Hematopoietic multipotent progenitor cell treated with erythropoietin and hydrocortisone succinate and interleukin-3 and kit ligand, for 4 days (in vitro differentiated cells): ENCODE measurements at places on chromosomes 1 and 21.

DNA sequence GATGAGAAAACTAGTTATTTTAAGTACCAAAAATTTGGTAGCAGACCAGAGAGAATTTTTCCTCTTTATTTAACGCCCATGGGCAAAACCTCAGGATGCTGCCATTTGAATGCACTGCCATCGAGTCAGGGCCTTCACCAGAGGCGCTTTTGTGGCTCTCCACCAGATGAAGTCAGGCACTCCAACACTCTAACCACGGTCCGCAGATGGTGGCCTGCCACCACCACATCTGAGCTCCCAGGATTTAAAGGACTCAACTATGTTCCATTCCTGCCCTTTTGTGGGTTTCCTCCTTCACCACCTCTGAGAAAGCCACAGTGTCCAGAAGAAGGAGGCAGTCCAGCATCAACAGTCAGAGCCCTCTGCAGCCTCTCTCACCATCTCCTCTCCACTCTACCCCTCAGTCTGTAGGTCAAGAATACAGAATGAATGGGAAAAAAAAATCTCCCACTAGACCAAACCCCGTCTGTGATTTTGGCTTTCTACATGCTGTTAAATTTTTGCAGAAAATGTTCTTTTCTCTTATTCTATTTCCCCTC lies 647.4 kb downstream of the USP25 start:
- DNase-seq, result no peak

DNA sequence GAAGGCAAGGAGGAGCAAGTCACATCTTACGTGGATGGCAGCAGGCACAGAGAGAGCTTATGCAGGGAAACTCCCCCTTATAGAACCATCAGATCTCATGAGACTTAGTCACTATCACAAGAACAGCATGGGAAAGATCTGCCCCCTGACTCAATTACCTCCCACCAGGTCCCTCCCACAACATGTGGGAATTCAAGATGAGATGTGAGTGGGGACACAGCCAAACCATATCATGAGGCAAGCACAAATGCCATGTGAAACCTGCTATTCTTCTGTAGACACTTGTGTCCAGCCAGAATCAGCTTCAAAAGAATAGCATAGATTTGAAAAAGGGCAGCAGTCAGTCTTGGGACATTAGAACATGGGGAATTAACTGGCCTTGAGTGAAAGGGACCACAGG lies 32.2 kb upstream of the UBE2U start:
- DNase-seq, result no peak

GRCh38 chr1:107683683-107684082 lies 281.3 kb downstream of the VAV3 start:
- DNase-seq, result no peak

GRCh38 chr1:31371121-31371959 lies 1.5 kb downstream of the FABP3 start:
- no peak for DNase-seq

DNA sequence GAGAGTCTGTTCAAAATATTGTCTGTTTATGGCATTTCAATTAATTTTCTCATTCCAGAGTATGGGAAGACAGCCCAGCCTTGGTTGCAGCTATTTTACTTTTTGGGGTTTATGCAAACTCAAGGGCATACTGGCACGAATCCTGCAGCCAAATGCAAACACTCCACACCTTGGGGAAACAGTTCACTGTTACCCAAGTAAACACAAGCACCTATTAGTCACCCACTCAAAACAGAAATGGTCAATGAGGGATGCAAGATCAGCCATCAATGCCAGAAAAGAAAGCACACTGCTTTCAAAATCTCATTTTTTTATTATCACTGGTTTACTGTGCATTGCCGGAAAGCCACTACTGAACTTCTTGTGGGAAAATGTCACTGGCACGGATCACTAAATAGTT lies 170.6 kb downstream of the RUNX1 start:
- DNase-seq, result no peak

DNA sequence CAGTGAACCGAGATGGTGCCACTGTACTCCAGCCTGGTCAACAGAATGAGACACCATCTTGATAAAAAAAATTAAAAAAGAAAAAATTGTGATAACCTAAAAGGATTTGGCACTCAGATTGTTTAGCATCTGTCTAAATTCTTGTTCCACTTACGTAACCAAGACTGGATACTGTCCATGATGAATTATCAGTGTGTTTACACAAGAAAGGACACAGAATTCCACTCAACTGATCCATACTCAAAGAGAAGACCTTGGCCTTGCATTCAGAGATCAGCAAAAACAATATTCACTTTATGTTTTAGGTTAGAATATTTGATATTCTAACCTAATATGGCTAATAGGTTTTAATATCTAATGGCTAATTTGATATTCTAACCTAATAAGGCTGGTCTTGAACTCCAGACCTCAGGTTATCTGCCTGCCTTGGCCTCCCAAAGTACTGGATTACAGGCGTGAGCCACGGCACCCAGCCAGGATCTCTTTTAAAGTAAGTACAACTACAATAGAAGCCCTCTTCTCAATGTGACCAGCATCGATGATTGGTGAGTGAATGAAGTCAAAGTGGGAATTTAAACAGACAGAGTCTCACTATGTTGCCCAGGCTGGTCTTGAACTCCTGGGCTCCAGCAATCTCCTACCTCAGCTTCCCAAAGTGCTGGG lies 43.1 kb upstream of the COX20 start:
- no peak for DNase-seq

DNA sequence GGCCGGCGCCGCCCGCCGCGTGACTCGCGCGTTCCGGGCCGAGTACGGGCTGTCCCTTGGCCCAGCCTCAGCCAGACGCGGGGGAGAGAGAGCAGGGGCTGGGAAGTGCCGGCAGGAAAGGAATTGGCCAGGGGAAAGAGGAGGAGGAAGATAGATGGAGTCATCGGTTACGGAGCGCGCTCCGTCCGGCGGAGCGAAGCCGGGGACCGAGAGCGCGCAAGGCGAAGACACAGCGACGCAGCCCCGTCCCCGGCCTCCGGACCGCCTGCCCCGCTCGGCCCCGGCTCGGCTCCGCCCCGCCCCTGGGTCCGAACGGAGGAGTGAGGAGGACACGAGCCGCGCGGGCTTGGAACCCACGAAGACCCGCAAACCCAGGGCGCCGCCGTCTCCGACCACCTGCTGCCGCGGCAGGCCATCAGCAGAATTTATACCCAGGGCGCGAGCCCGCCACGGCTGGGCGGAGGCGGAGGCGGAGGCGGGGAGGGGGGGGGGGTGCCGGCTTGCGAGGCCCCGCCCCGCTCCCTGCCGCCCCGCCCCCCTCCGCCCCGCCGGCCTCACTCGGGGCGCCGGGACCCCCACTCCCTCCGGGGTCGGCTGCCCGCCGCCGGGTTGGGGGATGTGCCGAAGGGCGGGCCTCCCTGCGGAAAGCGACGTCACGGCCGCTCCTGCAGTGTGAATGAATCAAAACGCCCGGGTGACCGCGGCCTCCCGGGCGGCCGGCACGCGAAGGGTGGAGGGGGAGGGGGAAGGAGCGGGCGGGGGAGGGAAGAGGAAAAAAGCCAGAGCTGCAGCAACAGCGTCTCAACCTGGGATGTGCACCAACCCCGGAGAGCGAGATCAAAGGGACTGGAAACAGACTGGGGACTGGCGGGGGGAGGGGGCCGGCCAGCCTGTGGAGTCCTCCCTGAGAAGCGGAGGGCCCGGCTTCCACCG lies at the start of gene LHX4:
Gene LHX4, plus strand, starts transcription at position 782 of the 933 bp plus-strand sequence. CDS start 266 bp downstream, outside the sequence.
- peak; percentile 55 for DNase-seq

DNA sequence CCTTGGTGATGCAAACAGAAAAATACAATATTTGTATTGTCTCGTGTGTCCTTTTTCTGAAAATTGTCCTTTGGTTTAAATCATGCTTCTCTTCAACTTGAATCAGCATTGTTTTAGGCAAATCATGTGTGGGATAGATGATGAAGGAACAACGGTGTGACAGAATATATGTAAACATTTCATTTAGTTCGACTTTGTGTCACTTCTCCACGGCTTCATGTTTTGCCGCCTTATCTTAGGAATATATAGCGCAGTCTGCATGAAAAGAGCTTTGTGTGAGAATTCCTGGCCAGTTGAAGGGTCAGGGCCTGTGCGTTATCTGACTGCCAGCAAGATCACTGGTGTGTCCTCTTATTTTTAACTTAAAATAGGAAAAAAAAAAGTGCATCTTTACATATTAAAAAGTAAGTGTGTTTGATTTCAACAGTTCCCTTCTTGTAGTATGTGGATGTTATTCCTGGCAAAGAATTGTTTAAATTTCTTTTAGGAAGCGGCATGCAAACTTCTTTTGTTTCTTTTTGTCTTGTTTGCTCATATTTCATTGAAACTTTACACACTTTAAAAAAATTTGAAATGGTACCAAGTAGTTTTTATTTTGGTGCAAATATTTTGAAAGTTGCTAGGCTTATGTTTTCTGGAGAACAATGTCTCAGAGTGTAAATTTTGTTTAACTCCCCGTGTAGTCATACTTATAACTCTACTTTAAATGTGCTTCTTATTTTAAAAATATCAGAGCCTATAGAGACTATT lies 465.2 kb downstream of the USP25 start:
- peak; percentile 68 for DNase-seq

DNA sequence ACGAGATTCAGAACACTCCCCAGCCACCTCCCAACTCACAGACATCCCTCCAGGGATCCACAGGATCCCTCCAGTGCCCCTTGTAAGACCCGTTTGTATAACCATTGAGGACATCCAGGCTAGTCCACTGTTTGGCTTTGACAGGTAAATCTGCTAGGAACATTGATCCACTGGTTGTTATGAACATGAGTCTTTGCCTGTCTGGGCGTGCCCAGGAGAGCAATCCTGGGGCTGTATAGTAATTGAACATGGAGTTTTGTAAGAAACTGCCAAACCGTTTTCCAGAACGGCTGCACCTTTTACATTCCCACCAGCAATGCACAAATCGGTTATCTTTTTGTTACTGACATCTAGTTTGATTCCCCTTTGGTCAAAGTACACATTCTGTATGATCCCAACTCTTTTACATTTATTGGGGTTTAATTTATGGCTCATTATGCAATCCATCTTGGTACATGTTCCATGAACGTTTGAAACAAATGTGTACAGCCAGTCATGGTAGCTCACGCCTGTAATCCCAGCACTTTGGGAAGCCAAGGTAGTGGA lies 88.7 kb downstream of the WDR4 start:
- no peak for DNase-seq

DNA sequence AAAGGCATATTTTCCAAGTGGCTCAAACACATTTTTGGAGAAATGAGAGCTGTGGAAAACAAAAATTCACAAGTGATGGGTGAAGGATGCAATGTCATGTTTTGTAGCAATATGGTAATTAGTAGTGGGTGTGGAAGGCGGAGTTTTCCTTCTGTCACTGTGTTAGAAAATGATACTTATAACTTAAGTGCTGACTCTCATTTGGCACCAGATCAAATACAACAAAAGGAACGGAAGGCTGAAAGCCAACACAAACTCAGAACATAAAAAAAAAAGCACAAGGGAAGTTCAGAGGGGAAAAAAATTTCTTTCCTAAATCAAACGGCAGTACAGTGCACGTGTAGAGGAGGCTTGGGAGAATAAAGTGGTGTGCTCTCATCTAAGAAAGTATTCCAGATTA lies at the start of gene TNFSF18:
Gene TNFSF18, minus strand, starts transcription at position 77 of the 400 bp plus-strand sequence. Its CDS starts 45 bp downstream, at position 32.
- DNase-seq, result peak; percentile 34

DNA sequence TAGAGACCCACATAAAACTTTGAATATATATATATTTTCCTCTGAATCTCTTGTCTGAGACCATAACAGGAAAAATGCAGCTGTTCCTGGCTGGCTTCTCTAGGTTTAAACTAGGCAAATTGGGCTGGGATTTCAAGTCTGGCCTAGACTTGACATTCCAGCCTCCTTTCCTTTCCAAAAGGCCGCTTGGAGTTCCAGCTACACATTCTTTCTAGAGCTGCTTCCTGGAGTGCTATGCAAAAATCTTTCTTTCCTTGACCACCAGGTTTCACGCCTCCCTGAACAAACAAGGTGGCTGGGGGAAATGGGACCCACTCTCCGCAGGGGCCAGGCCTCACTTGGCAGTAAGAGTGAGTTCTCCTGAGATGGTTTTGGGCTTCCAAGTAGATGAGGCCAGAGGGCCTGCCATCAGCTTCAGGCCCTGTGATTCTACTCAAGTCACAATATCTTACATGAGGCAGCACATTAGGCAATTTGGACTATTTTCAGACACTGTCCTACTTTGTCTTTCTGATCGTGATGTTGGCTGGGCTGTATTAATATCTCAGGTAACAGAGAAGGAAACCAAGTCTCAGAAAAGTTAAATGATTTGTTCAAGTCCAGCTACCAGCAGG lies 102.4 kb downstream of the FAM78B start:
- DNase-seq, result no peak

DNA sequence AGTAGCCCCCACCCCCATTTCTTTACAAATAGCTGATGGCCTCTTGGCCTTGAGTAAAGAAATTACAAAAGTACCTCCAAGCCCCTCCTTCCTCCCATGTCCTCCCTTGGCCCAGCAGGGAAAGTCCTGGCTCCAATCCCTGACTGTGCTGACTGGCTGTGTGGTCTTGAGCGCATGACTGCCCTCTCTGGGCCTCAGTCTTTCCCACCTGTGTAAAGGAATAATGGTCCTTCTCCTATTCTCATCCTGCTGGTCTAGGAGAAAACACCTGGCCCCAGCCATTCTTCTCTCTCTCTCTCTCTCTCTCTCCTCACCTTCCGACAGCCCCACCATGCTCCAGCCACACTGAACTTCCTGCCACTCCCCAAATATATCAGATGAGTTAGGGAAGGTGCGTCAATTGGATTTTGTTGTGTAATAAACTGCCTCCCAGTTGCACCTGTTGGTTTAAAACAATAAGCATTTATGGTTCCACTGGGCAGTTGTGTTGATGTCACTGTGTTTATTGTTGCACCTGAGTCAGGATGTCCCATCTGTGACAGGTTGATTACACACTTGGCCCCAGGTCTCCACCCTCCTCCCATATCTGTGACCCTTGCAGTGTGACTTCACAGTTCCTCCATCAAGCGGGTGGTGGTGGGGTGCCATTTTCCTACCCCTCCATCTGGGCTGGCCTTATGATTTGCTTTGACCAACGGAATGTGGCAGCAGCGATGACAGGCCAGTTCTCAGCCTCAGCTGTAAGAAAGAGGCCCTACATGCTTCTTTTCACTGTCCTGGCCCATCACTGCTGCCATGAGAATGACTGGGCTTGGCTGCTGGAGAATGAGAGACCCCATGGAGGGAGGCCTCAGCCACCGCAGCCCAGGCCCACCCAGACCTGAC lies 22.3 kb upstream of the LRP8 start:
- no peak for DNase-seq

DNA sequence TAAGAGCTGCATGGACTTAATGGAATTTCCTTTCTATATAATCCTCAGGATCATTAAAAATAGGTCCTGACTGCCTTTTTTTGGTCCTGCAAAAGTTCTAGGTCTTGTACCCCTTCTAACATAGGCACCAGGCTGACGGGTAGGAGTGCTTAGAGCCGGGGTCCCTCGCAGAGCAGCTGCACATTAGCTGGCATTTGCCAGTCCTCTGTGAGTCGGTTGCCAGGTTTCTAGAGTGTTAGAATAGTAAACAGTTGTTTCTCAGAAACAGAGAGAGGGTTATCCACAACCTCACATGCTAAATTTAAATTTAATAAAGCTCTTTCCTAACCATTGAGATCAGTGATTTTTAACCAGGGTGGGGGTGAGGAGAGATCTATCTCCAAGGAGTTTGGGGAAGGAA lies 35.4 kb upstream of the HEATR1 start:
- DNase-seq, result no peak

- DNase-seq, result no peak
Observed at GRCh38 chr1:66624412-66625060, 90.6 kb downstream of the SGIP1 start.

- no peak for DNase-seq
Observed at GRCh38 chr21:34039678-34040382, 33.5 kb upstream of the MRPS6 start.

GRCh38 chr21:33857846-33858666 lies 57.5 kb downstream of the ATP5PO start:
- no peak for DNase-seq
